ENCODE measurements at places on chromosomes 3 and 15. TPM values are rescaled to one million over a fixed set of nuclear protein-coding genes. Genes with fewer than 3 reads are reported as not detected.

The ZIC1 gene
- not detected for polyA plus RNA-seq

The CYP1A2 gene
- polyA plus RNA-seq, result not detected

The SNAPC5 gene
- polyA plus RNA-seq, result 48.4 TPM

The CFAP91 gene
- not detected for polyA plus RNA-seq

The WDR49 gene
- not detected for polyA plus RNA-seq

The PLAAT1 gene
- polyA plus RNA-seq, result not detected

The STRA6 gene
- polyA plus RNA-seq, result not detected

The SUSD5 gene
- not detected for polyA plus RNA-seq

The DOCK3 gene
- polyA plus RNA-seq, result not detected

The ALDH1A2 gene
- not detected for polyA plus RNA-seq

The TMEM62 gene
- 18.0 TPM for polyA plus RNA-seq

The CACNA2D3 gene
- not detected for polyA plus RNA-seq

The ZNF80 gene
- not detected for polyA plus RNA-seq

The GOLGA6B gene
- polyA plus RNA-seq, result not detected

The HIGD2B gene
- polyA plus RNA-seq, result not detected

The ISY1 gene
- polyA plus RNA-seq, result 71.9 TPM

The CSPG5 gene
- polyA plus RNA-seq, result 0.41 TPM

The TRA2B gene
- 358 TPM for polyA plus RNA-seq

The PPM1L gene
- 3.0 TPM for polyA plus RNA-seq

The MYZAP gene
- 1.8 TPM for polyA plus RNA-seq

The NOX5 gene
- not detected for polyA plus RNA-seq

The ACAD11 gene
- 6.0 TPM for polyA plus RNA-seq

The CCR9 gene
- polyA plus RNA-seq, result 6.3 TPM

The MST1R gene
- polyA plus RNA-seq, result 1.2 TPM

The MYL3 gene
- not detected for polyA plus RNA-seq

The ZPLD1 gene
- polyA plus RNA-seq, result not detected

The GREM1 gene
- polyA plus RNA-seq, result not detected

The CCNB2 gene
- polyA plus RNA-seq, result 0.79 TPM

The SMAD6 gene
- polyA plus RNA-seq, result not detected

The SHQ1 gene
- 12.9 TPM for polyA plus RNA-seq

The CISH gene
- polyA plus RNA-seq, result 3.1 TPM

The FBXW12 gene
- polyA plus RNA-seq, result not detected

The ARPP21 gene
- polyA plus RNA-seq, result not detected

The ISLR gene
- polyA plus RNA-seq, result not detected

The CHRD gene
- not detected for polyA plus RNA-seq

The SPINK8 gene
- not detected for polyA plus RNA-seq

The C3orf49 gene
- polyA plus RNA-seq, result not detected

The CAMKV gene
- not detected for polyA plus RNA-seq

The KBTBD13 gene
- polyA plus RNA-seq, result not detected

The ENTPD3 gene
- polyA plus RNA-seq, result 0.21 TPM

The IL5RA gene
- polyA plus RNA-seq, result 2.8 TPM

The STXBP5L gene
- polyA plus RNA-seq, result not detected

The UNC45A gene
- polyA plus RNA-seq, result 65.3 TPM

The STAC gene
- polyA plus RNA-seq, result not detected

The SNTN gene
- not detected for polyA plus RNA-seq

The ECE2 gene
- not detected for polyA plus RNA-seq

The SCAMP5 gene
- polyA plus RNA-seq, result 0.24 TPM

The UROC1 gene
- polyA plus RNA-seq, result not detected

The CACNA2D2 gene
- polyA plus RNA-seq, result 0.11 TPM

The UCN2 gene
- not detected for polyA plus RNA-seq

The MKRN3 gene
- 0.49 TPM for polyA plus RNA-seq

The CCR8 gene
- not detected for polyA plus RNA-seq

The PLSCR2 gene
- polyA plus RNA-seq, result not detected

The FANCD2OS gene
- not detected for polyA plus RNA-seq

The MKRN2OS gene
- polyA plus RNA-seq, result not detected

The GABRB3 gene
- polyA plus RNA-seq, result not detected

The MLF1 gene
- polyA plus RNA-seq, result not detected

The TRIM42 gene
- not detected for polyA plus RNA-seq
